ENCODE measurements at places on chromosomes 11 and 22.

- no peak for DNase-seq
Observed at GRCh38 chr22:44047891-44048301, 23.8 kb downstream of the PARVB start.

DNA sequence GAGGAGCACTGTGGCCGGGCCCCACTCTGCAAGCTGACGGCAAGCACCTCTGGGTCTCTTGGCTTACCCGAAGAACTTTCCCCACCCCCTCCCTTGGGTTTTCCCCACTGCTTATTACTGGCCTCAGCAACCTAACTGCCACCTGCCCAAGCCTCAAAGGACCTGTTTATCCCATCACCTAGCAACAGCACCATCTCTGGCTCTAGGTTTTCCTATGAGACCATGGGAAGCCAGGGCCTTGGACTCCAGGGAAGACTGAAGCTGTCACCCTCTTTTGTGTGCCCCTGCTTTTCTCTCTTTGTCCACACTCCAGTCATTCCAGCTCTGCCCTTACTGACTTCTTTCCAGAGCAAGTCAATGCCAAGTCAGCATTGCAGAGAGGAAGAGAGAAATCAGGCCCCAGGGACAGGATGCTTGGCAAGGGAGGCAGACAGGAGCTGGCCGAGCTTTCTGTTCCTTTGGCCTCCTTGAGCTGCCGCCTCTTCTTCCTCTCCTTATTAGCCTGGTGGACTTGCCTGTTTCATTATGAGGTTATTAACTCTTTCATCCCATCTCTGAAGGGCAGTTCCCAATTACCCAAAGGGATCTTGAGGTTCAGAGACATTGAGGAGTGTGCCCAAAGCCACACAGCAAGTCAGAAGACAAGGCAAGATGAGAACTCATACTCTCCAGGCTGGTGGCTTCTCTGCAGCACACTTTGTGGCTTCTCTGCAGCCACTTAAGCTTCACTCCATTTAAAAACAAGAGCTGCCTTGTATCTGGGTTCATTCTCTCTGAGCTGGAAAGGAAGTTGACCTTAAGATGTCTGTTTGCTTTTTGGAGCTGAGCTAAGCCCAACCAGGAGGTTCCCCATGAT, at the start of gene SMIM35:
SMIM35 (minus strand) TSS at position 51 of the 856 bp plus-strand sequence. CDS start 206 bp downstream, outside the sequence.
- no peak for DNase-seq

GRCh38 chr11:38481391-38481790, 1883.4 kb upstream of the RAG2 start:
- DNase-seq, result no peak

GRCh38 chr11:64233913-64234586, at the start of gene VEGFB:
VEGFB (plus strand) TSS chr11:64234584; CDS start chr11:64234834, 250 bp downstream.
- peak; percentile 82 for DNase-seq

GRCh38 chr11:126358763-126359160, 3.3 kb downstream of the ST3GAL4 start:
- DNase-seq, result no peak

GRCh38 chr11:26286472-26287066, 45.4 kb upstream of the ANO3 start:
- no peak for DNase-seq

- DNase-seq, result peak; percentile 35
Observed at GRCh38 chr22:39526736-39527171, 5.8 kb downstream of the RPS19BP1 start.

- DNase-seq, result no peak
Observed at GRCh38 chr11:109818290-109818689, 274.9 kb upstream of the ZC3H12C start.

GRCh38 chr11:97269527-97269926, 879.7 kb downstream of the JRKL start:
- no peak for DNase-seq

- no peak for DNase-seq
Observed at GRCh38 chr11:86214710-86215109, 29.8 kb upstream of the EED start.

DNA sequence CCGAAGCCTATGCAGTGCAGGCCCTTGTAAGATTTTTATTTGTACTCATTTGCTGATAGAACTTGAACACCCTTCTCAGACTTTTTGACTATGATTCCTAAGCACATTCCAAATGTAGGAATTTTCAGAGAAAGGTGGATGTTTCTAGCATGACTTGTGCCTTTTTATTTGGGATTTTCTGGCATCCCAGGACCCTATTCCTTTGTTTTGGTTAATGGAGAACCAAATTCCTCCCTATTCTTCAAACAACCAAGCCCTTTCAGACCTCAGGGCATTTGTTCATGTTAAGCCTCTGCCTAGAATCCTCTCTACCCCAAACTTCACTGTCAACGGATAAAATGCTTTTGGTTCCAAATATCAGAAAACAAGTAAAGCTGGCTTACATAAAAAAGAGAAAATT, 371.1 kb downstream of the DDX10 start:
- DNase-seq, result no peak

GRCh38 chr22:35337932-35338331, 38.2 kb downstream of the TOM1 start:
- no peak for DNase-seq

GRCh38 chr11:135033540-135033939, 621.5 kb upstream of the B3GAT1 start:
- no peak for DNase-seq

- DNase-seq, result no peak
Observed at GRCh38 chr11:130390071-130390758, 38.2 kb downstream of the ADAMTS8 start.

DNA sequence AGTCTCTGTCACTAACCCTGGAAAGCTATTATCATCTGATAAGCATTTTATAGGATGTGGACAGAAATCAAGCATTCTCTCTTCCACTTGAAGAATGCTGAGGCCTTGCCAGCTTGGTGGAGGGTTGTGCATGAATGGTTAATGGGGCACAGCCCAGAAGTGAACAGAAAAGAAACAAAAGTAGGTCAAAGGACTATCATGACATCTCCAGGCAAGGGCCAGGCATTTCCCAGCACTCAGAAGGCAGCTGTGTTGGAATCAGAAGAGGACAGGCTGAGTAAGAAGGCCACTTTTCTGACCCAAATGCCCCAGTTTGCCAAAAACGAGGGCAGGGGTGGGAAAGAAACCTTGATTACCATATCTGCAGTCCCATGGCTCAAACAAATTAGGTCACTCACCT, 12.4 kb downstream of the TENM4 start:
- DNase-seq, result no peak

- DNase-seq, result no peak
Observed at GRCh38 chr22:44572414-44573207, 74.6 kb upstream of the RTL6 start.

DNA sequence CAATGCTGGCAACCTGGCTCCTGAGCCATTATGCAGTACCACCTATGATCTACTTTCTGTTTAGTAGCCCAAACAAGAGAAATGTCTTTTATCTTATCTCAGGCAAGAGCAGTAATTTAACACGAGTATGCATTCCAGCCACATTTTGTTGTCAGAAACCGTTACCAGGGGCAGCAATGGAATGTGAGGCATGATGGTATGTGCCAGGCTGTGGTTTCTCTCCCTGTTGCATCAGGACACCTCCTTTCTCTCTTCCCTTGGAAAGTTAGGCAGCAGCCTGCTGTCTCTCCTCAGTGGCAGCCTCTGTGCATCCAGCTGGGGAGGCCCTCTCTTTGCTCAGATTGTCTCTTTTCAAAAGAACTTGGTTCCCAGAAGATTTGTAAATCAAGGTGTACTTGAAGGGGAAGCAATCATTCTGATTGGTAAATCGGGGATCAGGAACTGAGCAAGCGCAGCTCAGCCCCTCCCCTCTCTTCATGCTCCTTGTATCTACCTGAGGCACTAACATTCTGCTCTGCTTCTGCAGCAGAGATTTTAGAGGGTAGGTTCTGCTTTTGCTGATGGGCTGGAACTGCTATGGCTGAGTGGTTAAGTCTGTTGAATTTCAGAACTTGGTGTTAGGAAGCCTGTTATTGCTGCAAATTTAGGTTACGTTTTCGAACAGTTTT, 229.2 kb downstream of the ADAMTS15 start:
- DNase-seq, result no peak

DNA sequence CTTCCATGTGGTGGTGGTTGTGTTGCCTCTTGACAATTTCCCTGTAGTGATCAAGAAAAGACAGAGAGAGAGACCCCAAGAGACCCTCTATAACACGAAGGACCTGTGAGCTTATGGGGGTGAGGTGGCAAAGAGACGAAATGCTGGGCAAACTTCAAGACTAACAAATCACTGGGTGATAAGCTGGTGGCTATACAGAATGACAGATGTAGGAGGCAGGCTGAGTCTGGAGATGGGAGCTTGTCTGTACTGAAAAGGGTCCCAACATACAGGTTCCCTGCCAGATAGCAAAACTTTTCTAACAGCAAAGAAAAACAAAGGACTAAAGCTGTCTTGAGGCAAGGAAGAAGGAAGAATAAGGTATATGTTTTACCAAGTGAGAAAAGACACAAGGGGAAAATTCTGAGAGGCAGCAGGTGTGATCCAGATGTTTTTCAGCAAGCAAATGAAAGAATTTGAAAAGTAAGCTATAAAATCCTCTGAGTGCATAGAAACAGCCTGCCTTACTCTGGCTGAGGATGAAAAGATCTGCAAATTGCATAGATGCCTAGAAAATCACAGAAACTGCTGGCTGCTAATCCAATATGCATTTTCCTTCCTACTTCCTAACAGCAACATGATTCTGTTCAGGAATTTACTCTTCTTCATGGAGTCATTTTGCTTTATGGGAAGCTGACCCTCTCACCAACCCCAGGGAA, 21.9 kb upstream of the LYVE1 start:
- DNase-seq, result no peak

DNA sequence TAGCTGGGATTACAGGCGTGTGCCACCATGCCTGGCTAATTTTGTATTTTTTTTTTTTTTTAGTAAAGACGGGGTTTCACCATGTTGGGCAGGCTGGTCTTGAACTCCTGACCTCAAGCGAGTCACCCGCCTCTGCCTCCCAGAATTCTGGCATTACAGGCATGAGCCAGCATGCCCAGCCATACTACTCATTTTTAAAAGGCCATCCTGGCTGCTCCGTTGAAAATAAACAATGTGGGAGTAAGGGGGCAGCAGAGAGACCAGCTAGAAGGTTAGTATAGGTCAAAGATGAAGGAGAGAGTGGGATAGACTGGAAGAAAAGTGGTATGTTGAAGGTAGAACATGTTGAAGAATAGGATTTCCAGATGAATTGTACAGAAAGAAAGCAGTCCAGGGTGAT, 17.6 kb upstream of the LIN7C start:
- no peak for DNase-seq

DNA sequence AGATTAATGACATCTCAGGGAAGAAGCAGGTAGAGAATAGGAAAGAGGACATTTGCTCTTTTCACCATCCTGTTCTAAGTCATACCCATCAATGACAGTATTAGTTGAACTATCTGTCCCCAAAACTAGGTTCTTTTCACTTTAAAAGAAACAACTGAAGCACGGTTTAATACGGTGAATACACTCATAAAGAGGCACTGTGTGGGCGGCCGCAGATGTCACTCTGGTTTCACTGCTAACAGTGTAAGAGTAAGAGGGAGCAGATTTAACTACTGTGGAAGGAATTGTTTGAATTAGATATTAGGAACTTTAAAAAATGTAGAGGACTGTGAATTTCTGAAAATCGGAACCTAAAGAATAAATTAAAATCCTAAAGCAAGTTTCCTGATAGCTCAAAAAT, 49.5 kb downstream of the VSIG10L2 start:
- DNase-seq, result no peak

- DNase-seq, result no peak
Observed at GRCh38 chr11:72001834-72002591, 3.3 kb downstream of the IL18BP start.

DNA sequence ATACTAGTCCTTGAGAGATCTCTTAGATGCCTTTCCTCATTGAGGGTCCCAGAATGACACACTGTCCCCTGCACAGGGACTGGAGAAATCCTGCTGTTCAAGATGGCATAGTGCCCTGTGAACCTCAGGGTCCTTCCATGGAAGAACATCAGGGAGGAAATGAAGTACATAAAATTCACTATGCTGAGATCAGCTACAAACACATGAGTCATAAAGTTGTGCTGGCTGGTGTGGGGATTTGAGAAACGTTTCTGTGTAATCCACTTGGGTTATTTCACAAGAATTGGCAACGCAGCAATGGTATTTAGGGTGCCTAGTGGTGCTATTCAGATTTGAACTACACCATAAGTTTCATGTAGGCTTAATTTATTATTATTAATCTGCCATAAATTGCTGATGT, 174.4 kb downstream of the MAML2 start:
- DNase-seq, result no peak

GRCh38 chr22:44401783-44402110, 89.0 kb upstream of the SHISAL1 start:
- no peak for DNase-seq

DNA sequence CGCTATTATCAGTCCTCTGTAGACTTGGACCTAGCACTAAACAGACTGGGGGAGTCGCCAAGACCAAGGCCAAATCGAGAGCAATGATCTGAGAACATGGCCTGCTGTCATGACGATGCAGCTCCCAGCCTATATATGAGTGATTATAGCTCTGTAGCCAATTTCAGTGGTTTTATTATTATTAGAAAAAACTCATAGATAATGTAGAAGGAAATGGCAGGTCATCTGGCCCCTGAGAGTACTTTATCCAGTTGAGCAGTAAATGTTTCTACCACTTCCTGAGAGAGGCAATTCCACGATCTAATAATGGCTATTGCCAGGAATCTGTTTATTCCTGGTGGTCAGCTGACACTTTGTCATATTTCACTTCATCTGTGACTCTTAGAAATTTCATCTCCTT, 666.7 kb downstream of the OPCML start:
- DNase-seq, result no peak

GRCh38 chr11:69504127-69504526, 22.7 kb downstream of the LINC01488 start:
- DNase-seq, result no peak

DNA sequence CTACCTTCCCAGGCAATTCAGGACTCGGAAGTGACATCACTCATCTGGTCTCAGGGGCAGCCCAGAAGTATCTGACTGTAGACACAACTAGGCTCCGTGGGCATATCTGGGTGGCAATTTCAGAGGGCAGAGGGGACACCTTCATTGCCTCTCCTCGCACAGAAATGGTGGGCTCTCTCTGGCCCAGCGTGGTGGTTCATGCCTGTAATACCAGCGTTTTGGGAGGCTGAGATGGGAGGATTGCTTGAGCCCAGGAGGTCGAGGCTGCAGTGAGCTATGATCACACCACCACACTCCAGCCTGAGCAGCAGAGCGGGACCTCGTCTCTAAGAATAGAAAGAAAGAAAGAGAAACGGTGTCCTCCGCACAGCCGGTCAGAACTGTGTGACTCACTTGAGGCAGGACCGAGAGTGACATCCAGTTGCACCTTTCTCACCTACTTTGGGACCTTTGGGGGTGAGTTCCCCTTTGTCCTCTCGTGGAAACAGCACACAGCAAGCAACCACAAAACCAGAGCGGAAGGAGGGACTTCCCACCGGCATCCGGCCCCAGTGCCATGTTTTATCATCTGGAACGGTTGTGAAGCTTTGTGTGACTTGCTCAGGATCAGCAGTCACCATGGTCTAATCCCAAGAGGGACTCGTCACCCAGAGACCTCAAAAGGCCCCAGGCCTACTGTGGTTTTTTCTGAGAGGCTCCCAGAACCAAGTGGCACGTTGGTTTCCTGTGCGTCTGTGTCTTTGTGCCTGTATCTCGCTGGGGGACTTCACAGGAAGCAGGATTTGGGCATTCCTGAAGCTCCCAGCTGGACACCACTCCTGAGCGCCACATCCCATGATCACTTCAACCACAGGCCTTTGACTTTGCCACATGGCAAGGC, 38.4 kb upstream of the EMID1 start:
- DNase-seq, result no peak
